ENCODE measurements at places on chromosomes 2 and 18.

DNA sequence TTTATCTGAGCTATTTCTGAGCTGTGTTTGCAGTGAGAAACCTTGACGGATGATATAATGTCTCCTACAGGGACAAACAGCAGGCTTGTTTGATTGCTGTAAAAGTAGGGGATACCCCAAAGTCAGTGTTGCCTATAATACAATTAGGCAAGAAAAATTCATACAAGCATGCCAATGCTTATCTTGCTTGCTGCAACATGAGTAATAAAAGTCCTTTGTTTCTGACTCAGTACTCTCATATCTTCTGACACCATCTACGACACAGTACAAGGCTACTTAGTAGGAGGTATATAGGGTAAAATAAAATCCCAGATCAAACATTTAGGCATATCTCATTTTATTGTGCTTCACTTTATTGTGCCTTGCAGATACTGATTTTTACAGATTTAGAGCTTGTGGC is 33.0 kb downstream of the ERBB4 start:
- no peak for DNase-seq

- DNase-seq, result no peak
Observed at GRCh38 chr2:38650717-38651116, 15.2 kb upstream of the GALM start.

DNA sequence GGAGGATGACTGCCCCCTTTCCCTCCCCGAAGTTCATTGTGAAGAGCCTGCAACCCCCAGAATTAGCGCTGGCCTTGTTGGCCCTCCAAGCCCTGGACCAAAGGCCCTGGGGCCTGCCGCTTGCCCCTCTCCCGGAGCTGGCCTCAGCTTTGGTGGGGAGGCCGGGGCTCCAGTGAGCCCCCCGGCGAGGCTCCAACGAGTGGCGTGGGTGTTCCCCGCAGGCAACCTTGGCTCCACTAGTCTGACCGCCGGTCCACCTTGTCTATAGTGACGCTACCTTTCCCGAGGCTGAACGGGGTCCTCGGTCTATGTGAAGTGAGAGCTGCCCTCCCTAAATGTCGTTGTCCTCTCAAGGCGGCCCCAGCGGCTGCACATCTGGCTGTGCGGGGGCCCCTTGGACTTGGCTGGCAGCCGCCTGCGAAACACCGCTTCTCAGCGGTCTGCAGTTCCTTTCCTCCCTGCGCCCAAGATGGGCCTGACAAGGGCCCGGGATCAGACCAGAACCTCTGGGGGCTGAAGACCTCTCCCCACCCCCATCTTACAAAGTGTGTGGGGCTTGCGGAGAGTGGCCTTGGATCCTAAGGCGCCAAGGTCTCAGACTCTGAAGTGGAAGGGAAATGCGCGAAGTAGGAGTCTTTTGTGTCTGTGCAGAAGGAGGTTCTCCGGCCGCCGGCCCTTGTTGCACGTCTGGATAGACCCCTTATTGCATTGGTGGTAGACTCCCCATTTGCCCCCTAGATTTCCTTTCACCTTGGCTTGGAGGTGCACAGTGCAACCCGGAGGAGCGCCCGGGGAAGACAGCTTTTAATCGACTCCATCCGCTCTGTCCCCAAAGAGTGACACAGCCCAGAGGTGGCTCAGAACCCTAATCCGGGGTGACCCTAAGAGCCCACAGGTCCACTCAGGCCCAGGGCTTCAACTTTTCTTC is 3.9 kb upstream of the HOXD10 start:
- no peak for DNase-seq

- no peak for DNase-seq
Observed at GRCh38 chr2:200172944-200173581, 133.4 kb upstream of the SPATS2L start.

- no peak for DNase-seq
Observed at GRCh38 chr2:27736031-27736889, 35.3 kb upstream of the MRPL33 start.

- DNase-seq, result no peak
Observed at GRCh38 chr2:19072161-19072560, 286.3 kb downstream of the OSR1 start.

DNA sequence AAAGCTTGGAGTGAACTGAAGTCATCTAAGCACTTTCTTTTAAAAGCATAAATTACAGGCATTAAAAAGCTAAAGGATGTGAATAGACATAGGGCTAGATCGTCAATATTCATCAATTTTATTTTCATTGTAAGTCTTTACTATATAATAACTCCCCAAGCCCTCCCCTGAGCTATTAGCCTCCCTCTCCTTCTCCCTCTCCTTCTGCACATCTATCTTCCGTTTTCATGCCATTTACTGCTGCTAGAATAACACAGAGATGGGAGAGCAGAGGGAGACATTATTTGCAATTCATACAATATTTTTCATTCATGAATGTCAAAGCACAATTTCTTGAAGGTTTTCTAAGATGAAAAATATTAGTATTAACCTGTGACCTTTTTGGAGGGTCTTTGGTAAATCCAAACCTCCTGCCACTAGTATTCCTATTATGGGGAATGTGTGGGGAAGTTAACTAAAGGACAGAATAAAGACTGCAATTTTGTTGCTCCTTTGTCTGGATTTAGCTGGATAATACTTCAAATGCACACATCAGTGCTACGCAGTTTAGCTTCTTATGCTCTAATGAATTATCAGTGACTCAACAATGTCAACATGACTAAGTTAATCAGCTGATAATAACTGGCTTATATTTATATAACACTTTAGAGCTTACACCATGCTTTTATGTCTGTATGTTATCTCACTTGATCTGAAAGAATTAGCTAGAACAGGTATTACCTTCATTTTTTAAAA is 28.2 kb upstream of the MFF start:
- DNase-seq, result no peak

- no peak for DNase-seq
Observed at GRCh38 chr2:221554769-221555493, 17.2 kb downstream of the EPHA4 start.

GRCh38 chr2:54859416-54859815 is 136.0 kb downstream of the EML6 start:
- peak; percentile 7 for DNase-seq

DNA sequence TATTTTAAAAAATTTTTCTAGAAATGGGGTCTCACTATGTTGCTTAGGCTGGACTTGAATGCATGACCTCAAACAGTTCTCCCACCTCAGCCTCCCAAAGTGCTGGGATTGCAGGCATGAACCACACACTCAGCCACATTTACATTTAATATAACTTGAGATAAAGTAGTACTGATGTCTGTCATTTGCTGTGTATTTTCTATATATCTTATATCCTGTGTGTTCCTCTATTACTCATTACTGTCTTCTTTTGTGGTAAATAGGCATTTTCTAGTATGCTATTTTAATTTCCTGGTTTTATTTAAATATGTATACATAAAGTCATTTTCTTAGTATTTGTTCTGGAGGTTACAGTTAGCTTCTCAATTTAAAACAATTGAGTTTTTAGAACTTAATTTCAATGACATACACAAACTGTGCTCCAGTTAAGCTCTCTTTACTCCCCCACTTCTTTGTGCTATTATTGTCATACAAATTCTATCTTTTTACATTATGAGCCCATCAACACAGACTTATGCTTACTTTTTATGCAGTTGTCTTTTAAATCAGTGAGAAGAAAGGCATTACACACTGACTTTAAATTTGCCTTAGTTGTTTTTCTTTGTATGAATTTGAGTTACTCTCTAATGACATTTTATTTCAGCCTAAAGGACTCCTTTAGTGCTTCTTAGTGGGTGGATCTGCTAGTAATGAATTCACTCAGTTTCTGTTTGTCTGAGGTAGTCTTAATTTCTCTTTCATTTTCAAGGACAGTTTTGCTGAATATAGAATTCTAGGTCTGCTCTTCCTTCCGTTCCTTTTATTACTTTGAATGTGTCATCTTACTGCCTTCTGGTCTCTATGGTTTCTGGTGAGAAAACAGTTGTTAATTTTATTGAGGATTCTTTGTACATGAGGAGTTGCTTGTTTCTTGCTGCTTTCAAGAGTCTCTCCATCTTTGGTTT is 6.2 kb upstream of the INPP4A start:
- DNase-seq, result no peak

DNA sequence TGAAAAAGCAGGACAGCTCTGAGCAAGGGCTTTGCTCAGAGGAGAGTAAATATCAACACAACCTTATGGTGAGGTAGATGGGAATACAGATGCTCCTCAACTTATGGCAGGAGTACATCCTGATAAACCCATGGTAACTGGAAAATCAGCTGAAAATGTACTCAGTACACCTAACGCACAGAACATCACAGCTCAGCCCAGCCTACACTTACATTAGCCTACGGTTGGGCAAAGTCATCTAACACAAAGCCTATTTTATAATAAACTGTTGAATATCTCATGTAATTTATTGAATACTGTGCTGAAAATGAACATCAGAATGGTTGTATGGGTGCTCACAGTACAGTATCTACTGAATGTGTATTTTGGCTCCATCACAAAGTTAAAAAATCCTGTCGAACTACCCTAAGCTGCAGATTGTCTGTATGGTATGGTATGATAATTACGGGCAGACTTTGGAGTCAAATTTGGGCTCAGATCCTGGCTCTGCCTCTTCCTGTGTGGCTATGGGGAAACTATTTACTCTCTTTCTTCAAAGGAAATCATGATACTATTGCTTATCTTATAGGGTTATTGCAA is 120.3 kb upstream of the LYPD1 start:
- DNase-seq, result no peak

DNA sequence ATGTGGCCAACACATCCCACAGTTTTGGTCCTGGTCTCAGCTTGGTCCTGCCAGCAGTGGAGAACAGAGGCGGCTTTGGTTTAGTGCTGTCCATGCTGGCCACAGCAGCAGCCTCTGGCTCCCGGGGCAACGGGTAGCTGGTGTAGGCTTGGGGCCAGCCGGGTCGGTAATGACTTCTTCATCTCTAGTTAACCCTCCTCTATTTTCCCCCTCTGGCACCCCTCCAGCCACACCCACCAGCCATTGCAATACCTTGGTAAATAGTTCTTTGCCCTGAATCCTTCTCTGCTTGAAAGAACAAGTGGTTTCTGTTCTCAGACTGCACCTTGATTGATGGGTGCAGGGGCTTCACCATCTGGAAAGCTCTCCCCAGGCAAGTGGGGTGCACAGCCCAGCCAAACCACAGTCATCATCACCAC is 31.7 kb upstream of the ZNF396 start:
- no peak for DNase-seq

- DNase-seq, result no peak
Observed at GRCh38 chr2:210586381-210586780, 30.0 kb downstream of the CPS1 start.

DNA sequence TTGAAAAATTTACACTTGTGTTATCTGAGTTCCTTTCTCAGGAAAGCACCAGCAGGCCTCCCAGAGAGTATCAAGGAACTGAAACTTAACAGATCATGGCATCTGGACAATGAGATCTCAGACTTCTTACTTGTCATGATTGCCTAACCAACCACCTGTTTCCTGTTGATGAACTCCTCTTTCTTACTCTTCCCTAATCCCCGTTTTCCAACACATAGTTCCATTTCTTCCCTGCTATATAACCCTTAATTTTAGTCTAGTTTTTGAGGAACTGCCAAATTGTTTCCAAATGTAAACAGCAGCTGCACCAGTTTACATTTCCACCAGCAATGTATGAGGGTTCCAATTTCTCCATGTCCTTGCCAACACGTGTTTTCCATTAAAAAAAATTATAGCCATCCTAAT is 6.1 kb upstream of the FAM171B start:
- no peak for DNase-seq

DNA sequence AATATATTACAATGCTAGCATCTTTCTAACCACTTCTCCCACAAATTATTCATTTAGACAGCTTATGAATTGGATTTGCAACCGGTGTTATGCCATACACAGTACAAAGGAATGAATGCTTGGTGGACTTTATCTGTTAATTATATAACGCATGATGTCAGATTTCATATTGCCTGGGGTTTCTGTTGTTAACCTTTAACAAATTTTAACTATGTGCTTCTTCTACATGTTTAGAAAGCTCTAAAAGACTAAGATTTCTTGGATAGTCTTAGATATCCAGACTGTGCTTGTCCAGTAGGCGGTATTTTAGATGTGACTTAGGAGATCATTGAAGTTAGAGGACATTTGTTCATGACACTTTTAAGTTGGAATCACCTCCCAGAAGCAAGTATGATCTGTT is 976.3 kb downstream of the TMEM182 start:
- no peak for DNase-seq

DNA sequence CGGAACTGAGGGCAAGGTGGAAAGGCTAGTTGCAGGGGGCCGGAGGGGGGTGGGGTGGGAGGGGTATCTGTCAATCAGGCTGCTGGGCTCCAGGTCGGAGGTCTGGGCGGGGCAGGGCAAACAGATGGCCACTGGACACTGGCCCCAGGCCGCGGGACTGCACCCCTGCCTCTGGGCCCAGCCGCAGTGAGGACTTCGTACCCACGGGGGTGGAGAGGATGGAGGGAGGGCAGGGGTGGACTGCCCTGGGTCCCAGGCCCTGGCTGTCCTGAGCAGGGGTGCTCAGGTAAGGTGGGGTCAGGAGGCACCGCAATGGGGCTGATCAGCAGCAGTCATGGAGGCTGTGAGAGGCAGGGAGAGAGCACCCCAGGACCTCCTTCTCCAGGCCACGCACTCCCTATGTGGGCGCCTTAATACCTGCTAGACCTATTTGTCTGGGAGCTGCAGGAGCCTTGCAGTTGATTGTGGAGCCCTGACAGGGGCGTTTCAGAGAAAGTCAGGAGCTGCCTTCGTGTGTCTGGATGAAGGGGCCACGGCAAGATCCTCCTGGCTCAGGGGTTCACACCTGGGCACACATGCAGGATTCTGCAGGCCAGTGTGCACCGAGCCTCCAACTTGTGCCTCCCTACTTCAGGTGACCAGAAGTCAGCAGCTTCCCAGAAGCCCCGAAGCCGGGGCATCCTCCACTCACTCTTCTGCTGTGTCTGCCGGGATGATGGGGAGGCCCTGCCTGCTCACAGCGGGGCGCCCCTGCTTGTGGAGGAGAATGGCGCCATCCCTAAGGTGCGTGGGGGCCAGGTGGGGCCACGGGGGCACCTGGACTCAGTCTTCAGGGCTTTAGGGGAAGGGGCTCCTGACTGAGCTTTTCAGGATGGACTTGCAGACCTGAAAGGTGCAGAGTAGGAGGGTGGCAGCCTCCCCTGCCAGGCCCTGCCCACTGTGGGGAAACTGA is 1.5 kb downstream of the CTDSP1 start:
- DNase-seq, result no peak

GRCh38 chr2:223828314-223828713 is 9.1 kb downstream of the AP1S3 start:
- no peak for DNase-seq

GRCh38 chr2:179226961-179227259 is 37.7 kb downstream of the SESTD1 start:
- DNase-seq, result no peak

- DNase-seq, result no peak
Observed at GRCh38 chr18:13499803-13500202, 226.6 kb downstream of the FAM210A start.

GRCh38 chr18:53417003-53417402 is 807.5 kb downstream of the MBD2 start:
- DNase-seq, result peak; percentile 36

GRCh38 chr2:215369181-215369760 is 57.4 kb downstream of the ATIC start:
- no peak for DNase-seq

GRCh38 chr2:21451403-21451802 is 327.6 kb downstream of the TDRD15 start:
- DNase-seq, result no peak
